ENCODE measurements at places on chromosomes 11 and 22.

DNA sequence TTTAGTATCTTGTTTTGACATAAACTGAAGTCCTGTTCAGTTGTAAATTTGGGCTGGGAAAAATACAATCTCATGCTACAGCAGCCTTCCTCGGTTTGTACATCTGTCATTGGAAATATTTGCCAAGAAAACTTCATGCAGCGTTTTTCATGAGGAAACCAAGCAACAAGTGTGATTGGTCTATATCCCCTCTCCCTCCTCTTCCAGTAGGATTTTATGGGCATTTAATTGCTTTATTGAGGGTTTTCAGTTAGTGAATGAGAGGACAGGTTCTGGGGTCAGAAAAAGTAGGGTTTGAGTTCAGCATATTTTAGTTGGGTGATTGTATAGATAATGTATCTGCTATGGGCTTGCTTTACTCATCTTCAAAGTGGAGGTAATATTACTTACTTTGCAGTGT is 90.1 kb upstream of the RAG2 start:
- DNase-seq: no peak

DNA sequence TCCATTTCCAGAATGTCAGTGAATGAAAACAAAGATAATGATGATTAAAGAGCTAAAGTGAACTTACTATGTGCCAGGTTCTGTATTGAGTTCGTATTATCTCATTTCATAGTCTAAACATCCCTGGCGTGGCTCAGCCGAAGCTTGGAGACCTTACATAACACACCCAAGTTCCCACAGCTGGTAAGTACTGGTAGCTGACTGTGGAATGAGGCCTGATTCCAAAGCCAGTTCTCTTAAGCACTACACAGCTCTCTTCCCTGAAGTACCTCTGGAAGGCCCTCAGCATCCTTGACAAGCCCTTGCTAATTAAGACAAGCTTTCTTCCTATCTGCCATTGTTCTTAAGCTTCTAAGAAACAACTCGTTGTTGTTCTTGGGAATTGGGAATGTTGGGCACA is 28.6 kb upstream of the NCAM1 start:
- DNase-seq: no peak

DNA sequence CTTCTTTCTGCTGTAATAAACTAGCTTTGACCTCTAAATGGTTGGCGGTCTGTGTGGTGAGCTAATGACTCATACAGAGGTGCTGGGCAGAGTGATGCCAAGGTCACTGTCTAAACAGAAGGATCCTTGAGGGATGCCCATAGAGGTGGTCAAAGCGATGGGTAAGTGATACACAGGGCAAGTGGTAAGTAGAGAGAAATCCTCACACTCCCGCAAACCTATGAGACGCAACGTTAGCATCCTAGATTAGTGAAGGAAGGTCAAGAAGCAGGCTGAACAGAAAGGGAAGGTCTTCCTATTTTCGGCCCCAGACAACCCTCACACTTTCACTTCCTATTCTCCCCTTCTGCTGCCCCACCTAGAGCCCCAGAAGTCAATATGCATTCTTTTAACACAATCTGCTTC is 65.6 kb upstream of the SESN3 start:
- DNase-seq: no peak

- DNase-seq: no peak
These were observed 134.2 kb downstream of the RBFOX2 start for GRCh38 chr22:35894464-35894878.

GRCh38 chr11:11250470-11250869 is 102.6 kb downstream of the CSNK2A3 start:
- no peak for DNase-seq

DNA sequence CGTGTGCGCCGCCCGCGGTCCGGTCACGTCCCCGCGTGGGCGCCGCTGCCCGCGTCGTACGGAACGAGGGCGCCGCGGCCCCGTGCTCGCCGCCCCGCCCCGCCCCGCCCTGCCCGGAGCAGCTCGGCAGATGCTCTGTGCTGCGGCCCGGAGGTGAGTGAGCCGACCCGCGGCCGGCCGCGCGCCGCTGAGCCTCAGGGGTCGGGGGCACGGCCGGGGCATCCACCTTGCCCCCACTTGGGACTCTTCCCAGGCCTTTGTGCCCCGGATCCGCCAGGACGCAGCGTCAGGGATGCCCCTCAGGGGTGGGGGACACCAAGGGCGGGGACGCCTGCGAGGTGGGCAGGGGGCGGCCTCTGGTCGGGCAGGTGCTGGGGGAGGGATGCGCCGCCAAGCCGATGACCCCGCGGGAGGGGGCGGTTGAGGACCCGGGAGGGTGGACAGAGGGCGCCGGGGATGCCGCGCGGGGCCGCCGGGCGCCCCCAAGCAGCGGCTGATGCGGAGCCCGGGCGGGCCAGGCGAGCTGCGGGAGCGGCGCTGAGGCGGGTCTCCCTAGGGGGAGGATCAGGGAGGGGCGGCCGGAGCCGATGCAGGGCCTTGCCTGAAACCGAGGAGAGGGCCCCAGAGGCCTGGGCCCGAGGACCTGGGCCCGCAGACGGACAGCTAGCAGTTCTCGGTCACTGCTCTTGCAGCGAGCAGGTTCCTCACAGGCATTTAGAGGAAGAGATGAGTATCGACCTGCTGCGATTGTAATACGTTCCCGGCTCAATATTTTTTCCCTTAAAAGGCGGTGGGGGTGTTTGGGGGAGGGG is at the start of gene GNAZ:
TSS of gene GNAZ (plus strand) at position 102 of the 812 bp plus-strand sequence. CDS start 25,177 bp downstream, outside the sequence.
- DNase-seq: no peak

DNA sequence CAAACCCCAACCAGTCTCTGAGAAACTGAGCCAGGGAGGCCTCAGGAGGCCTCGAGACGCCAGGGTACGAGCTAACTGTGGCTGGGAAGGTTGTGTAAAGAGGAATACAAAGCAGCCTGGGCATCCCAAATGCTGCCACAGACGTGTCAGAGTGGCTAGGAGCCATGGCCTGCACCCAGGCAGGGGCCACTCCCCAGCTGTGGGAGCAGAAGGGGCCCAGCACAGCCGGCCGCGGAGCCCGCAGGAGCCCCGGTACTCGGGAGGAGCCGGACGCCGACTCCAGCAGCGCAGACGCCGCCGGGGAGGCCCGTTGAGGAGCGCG is 349.8 kb upstream of the B3GAT1 start:
- no peak for DNase-seq

Data from BJ (cell line).